ENCODE measurements at places on chromosomes 7 and 10.

DNA sequence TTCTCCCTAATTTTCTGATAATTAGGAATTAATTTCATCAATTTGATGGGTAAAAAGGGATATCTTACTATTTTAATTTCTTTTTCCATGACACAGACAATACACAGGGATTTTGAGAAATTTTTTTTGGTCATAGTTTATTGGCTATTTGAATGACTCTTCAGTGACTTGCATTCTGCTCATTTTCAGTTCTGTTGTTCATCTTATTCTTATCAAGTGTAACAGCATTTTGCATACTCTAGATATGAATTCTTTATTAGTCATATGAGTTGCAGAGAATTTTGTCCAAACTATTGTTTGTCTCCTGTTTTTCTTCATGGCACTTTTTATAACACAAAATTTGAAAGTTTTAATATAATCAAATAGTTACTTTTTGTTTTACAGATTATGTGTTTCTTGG, 41.7 kb downstream of the MKLN1 start:
- DNase-seq = no peak

- no peak for DNase-seq
These were observed 51.0 kb downstream of the RALA start for GRCh38 chr7:39674406-39674805.

GRCh38 chr10:93938140-93938539, 44.4 kb downstream of the SLC35G1 start:
- DNase-seq = no peak

GRCh38 chr10:133458021-133458709, 4.4 kb downstream of the SCART1 start:
- DNase-seq = no peak

DNA sequence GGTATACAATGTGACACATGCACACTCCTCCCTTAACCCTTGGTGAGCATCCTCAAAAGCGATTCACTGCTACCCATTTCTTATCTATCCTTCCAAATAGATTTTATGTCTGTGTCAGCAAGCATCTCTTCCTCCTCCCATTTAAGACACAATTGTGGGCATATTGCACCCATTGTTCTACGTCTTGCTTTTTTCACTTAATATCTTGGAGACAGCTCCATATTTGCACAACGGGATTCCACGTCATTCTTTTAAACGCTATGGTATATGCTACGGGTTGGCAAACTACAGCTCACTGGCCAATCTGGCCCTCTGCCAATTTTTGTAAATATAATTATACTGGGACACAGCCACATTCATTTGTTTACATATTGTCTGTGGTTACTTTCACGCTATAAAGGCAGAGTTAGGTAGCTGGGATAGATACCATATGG, 88.6 kb downstream of the RNF216 start:
- no peak for DNase-seq

- DNase-seq = no peak
These were observed 51.8 kb downstream of the RELN start for GRCh38 chr7:103937680-103938079.

- no peak for DNase-seq
These were observed 20.7 kb downstream of the ADRB1 start for GRCh38 chr10:114064151-114065048.

DNA sequence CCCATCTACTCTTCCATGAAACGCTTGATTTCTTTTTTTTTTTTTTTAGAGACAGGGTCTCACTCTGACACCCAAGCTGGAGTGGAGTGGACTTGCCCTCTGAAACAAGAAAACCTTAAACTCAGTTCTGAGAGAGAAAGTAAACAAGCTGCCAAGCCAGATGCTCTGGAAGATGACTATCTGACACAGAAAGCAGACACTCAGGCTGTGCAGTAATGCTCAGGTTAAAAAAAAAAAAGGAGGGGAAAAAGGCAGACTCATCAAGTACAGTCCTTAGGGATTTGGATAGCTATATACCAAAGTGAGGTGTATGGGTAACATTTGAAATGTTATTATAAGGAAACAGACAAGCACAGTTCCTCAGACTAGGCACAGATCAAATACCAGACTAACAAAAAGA, 80.5 kb downstream of the IDE start:
- DNase-seq = no peak

DNA sequence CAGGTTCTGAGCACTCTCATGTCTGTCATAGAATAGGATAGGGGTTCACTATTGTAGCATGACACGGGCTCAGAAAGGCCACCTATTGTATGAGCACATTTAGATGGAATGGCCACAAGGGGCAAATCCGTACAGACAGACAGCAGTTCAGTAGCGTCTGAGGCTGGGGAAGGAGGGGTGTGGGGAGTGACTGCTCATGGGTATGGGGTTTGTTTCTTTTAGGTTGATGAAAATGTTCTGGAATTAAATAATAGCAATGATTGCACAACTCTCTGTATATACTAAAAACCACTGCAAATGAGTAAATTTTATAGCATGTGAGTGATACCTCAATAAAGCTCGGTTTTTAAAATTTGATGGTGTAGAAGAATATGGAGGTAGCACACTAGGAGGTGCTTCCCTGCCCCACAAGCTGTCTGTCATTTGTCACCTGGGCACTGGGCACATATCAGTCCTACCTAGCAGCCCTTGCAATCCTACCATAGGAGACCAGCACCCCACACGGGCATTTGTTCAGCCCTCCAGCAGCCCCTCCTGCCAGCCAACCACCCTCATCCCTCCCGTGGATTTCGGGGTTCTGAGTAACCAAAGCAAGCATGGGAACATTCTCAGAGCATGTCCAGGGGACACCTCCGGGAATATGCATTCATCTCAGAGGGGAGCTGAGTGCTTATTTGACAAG, 35.2 kb downstream of the KCNMA1 start:
- DNase-seq = no peak

DNA sequence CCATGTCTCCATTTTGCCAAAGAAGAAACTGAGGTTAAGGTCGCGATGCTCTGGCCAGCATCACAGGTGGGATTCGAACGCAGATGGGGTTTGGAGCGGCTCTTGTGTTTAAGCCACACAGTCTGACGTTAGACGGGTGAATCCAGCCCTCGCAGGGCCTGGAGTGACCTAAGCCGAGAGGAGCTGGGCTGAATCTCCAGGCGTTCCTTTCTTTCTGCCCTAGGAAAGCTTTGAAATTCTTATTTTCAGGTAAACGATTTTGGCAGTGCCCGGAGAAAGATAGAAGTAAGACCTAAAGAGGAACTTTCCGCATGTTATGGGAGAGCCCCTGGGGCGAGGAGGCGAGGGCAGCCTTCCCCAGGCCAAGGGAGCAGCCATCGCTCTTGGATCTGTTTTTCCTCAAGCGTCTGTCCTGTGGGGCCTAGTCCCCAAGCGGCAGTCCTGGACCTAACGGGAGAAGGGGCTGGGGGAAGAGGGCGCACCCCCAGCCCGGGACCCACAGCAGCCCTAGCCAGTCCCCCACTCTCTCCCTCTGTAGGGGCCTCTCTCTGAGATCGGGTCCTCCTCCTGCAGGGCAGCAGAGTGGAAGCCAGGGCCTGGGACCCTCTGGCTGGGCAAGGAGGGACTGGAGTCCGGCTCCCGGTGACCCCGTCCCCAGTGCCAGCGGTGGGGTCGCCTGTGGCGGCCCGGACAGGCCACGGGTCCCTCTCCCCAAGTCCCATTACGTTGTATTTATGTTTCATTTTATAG, 8.9 kb upstream of the LBX1 start:
- no peak for DNase-seq

DNA sequence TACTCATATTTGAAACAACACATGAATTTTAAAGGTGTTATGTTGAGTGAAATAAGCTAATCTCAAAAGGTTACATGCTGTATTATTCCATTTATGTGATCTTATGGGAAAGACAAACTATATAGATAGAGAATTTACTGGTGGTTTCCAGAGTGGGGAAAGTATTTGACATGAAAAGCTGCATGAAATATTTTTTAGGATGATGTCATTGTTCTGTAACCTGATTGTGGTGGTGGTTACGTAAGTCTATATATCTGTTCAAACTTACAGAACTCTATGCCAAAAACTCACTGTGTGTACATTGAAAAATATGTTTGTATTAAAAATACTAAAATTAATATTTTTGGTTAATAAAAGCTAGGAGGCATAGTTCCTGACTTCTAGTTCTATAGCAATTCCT, 453.0 kb downstream of the SORCS3 start:
- no peak for DNase-seq

DNA sequence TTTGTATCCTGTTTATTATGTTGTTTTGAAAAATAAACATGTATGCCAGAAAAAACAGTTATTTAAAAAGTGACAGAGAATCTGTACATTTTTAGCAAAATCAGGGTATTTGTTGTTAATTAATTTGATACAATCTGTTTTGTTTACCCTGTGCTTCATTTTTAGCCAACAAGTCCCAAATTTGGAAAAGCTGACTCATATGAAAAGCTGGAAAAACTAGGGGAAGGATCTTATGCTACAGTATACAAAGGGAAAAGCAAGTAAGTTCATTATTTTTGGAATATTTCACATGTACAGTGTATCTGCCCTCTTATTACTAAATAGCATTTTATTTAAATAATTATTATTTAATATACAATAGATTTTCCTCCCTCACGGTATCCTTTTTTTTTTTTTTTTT, 151.4 kb downstream of the CDK14 start:
- no peak for DNase-seq

DNA sequence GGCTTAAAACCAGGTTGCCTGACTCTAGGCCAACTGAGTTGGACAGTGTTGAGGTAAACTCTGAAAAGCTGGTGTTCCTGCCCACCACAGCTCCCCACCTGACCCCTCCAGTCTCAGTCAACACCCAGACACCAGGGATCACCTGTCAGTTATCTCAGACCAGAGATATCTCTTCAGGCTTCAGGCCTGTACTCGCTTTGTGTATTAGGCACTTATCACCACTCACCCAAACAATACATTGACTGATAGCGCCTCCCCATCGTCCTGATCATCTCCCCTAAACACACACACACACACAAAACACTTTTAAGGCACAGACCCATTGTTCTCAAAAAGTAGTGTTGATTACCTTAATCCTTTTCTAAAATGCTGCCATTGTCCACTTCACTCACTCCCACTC, 111.5 kb downstream of the PLCE1 start:
- DNase-seq = no peak

DNA sequence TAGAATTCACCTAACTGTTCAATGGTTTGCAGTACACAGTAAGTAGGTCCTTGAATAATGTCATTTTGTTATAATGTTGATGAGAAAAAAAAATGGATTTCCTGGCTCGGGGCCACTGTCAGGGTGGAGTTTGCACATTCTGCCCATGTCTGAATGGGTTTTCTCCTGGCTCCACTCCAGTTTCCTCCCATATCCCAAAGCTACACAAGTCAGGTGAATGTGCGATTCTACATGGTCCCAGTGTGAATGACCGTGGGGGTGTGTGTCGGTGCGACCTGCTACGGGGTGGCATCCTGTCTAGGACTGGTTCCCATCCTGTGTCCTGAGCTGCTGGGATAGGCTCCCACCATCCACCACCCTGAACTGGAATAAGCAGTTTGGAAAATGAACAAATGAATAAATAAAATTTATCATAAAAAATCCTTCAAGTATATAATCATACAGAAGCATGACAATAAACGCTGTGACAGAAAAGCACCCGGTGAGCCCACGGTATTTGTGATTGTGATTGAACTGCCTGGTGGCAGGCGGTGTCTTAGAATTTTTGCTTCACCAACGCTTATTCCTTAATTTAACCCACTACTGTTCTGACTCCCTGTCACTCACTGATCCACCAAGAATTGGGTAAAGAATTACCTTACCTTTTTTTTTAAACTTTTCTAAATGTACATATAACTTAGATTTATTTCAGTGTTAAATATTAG, 114.1 kb downstream of the ICA1 start:
- DNase-seq = no peak

DNA sequence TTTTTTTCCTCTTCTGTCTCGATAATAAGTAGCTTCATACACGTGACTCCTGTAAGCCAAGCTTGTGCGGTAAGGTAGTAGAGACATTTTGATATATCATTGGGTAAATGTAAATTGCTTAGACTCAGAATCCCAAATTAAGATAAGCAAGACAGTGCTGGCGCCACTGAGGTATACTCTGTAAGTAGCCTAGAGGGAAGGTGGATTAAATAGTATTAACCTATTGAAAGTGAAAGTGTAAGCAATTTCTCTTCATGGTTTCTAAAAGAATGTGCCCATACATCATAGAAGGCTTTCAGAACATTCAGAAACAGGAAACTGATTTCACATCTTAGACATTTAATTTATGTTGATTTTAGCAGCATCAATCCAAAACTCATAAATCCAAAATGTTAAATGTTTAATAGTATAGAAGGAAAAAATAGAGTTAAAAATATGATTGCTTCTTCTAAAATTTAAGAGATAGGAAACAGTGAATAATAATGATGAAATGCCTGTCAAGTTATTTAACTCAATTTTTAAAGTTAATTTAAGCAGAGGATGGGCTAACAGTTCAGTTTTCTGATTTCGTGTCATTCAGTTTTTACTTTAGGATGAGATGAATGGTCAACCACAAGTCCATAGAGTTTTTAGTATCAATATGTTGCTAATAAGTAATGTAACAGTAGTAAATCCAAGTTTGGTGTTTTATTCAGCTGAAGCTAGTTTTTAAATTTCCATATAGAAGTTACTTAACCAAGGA, 36.8 kb downstream of the LRRC72 start:
- DNase-seq = no peak

GRCh38 chr7:27405780-27406179, 163.2 kb downstream of the EVX1 start:
- DNase-seq = no peak

GRCh38 chr7:100962537-100962936, 6.8 kb upstream of the MUC12 start:
- no peak for DNase-seq

Measured in KBM-7 (cell line).